ENCODE measurements at places on chromosomes 5 and 9.

- DNase-seq, result no peak
Observed at GRCh38 chr9:113803811-113804589, 72.1 kb upstream of the ZNF618 start.

- DNase-seq, result no peak
Observed at GRCh38 chr5:143664623-143665022, 147.3 kb upstream of the HMHB1 start.

GRCh38 chr9:109769250-109769649 is 10.7 kb upstream of the PALM2AKAP2 start:
- no peak for DNase-seq

GRCh38 chr9:125521462-125522327 is 185.3 kb downstream of the MAPKAP1 start:
- no peak for DNase-seq

- DNase-seq, result no peak
Observed at GRCh38 chr9:74284581-74285450, 212.3 kb upstream of the RORB start.

DNA sequence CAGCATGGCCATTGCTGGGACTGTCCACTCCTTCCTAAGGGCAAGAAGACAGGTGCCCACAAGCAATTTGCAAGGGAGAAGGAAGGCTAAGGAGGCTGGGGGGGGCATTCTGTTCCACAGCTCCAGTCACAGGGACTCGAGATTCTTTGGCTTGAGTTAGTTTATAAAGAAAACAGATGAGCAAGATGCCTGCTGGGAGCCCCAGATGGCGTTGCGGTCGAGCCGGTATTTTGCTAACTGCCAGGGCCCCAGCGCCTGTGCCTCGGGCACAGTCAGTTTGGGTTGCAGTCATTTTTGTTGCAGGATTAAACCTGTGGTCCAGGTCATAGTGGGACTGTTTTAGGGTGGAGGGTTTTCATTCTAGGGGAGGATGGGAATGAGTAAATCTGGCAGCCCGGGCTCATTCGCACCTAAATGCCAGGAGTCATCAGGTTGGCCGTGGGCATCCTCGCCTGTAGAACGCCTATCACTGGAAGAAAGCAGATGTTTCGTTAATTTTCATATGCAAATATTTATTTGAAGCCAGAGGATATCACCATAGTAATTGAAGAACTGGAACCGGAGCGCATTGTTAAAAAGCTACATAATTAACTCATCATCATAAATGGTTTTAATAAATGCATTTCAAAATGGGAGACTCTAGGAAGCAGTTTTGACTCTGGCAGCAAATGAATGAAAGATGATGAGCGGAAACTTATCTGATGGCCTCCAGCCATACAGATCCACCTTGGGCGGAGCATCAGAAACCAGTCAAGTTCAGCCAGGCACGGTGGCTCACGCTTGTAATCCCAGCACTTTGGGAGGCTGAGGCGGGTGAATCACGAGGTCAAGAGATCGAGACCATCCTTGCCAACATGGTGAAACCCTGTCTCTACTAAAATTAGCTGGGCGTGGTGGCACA is 87.1 kb upstream of the FCN2 start:
- DNase-seq, result no peak
